ENCODE measurements at places on chromosomes 3 and 15. TPM values are rescaled to one million over a fixed set of nuclear protein-coding genes. Genes with fewer than 3 reads are reported as not detected.

- peak; percentile 26 for DNase-seq
These were observed 27.5 kb downstream of the PLSCR5 start for GRCh38 chr3:146577662-146578061.

DNA sequence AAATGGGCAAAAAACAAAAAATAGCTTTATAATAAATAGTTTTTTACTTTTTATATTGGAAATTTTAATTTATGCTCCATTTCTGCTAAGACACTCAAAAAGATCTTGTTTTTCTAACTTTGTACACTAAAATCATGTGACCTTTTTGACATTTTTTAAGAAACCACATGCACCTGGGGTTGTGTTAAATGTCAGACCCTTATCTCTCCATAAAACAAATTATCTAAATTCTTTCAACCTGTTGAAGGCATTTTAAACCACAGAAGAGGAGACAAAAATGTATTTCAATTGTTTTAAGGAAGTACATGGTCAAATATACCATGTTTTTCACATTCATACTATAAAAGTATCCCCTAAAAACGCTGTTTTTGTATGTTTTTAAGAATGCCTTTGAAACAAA is 29.2 kb downstream of the IFT80 start:
- no peak for DNase-seq

GRCh38 chr3:32383136-32383711 is 8.4 kb upstream of the CMTM7 start:
- no peak for DNase-seq

- DNase-seq = no peak
These were observed 14.4 kb downstream of the DAG1 start for GRCh38 chr3:49484471-49484870.

DNA sequence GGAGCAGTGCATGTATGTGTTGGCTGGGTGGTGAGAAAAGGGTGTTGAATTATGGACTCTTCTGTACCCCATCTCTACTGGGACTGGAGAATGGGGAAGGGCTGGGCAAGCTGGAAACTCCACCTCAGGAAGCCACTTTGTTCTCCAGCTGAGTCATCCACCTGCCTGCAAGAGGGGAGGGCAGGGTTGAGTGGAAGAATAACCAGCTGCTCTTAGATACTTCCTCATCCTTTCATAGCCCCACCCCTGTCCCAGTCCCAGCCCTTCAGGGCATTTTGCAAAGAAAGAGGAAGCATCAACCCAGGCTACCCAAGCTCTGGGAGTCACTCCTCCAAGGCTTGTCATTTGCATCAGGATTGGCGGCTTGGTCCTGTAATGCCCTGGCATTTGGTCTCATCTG is 33.1 kb downstream of the RAB11A start:
- peak; percentile 70 for DNase-seq

DNA sequence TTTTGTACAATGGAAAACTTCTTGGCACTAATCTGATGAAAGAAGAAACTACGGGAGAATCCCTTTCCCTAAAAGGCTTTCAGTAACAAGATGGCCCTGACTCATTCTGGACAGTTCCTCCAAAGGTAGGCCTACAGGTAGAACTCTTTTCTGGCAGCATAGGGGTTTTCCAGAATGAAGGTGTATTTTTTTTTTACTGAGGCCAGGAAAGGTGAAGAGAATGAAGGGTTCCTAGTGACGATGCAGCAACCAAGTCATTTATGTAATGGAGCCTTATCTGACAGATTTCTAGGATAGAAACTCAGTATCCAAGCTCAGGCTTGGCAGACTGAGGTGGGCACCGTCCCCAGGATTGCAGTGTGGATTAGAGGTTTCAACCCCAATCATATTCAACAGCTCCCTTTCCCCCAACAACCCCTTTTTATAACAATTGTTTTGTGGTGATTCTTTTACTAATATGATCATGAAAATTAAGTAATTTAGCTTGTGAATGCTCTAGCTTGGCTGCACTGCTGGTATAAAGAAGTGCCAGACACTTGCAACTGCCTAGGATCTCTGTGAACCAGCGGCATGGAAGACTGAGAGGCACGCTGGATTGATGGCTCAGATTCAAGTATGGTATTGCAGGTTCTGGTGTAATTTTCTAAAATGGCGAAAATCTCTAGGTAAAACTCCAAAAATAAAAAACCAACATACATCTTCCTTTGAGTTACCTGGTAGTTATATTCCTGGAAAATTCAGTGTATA is 8.7 kb upstream of the TRIM69 start:
- DNase-seq = no peak

DNA sequence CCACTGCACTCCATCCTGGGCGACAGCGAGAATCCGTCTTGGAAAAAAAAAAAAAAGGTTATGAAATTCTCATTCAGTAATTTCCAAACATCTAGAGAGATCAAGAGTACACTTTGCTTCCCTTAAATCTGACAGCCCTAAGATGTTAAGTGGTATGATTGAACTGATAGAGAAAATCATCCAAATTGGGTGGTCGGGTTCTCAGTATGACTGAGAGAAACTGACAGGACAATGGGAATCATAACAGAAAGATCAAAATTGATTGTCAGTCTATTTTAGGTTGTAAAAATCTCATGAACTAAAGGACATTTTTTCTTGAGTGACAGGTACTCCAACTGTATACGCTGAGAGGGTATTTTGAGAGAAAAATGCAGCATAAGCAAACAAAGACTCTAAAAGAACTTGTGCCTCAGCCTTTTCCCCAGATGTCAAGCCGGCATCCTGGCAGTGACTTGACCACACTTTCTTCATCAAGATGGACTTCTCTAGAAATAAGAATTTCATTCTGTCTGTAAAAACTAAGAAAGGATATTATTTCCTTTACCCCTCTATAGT is 65.8 kb downstream of the MYO5A start:
- no peak for DNase-seq

- DNase-seq = no peak
These were observed 651 bp downstream of the PLCD1 start for GRCh38 chr3:38028621-38029361.

GRCh38 chr3:53803816-53804695 is 42.2 kb downstream of the CHDH start:
- no peak for DNase-seq

DNA sequence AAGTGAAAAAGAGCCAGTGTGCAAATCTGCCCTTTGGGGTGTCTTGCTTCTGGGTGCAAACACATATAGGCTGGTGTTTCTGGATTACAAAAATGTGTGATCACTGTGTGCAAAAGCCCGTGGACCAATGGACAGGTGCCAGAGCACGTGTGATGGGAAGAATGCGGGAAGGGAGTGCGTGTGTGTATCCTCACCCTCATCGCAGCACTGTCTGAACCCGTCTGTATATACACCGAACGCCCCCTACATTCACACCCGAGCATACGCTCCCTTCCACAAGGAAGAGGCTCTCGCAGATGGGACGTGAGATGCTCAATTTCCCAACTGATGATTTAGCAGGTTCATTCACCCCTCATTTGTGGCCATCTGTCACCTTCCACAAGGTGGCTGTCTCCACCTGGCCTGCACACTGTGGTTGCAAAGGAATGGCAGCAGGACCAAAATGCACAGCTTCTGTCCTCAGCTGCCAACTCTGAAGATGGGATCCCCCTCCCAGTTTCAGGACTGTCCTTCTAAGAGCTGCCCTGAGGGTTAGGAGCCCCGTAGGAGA is 19.4 kb upstream of the SLC6A1 start:
- DNase-seq = no peak

DNA sequence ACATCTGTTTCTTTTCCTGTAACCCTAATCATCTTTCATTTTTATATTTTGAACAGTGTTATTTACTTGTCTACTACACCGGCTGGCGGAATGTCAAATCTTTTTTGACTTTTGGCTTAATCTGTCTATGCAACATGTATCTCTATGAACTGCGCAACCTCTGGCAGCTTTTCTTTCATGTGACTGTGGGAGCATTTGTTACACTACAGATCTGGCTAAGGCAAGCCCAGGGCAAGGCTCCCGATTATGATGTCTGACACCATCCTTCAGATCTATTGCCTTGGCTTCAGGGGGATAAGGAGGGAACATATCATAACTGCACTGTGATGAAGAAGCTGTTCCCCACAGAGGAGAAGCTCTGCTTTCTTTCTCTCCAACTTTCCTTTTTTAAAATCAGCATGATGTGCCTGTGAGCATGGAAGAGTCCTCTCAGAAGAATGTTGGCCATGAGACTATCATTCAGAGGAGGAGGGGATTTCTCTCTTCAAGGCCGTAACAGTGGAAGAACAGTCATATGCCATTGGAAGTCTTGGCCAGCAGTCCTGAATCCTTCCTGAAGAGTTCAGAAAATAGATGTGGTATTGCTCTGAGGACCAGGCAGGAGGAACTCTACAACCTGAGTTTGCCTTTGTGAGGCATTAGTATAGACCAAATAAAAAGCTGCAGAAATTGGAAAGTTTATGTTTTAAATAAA is 69.9 kb downstream of the SEC22A start:
- no peak for DNase-seq

THAP10 gene
- total RNA-seq = 3.0 TPM

EPHA3 gene
- 1.3 TPM for total RNA-seq

EBLN2 gene
- total RNA-seq = 6.7 TPM
